Pancreas (tissue), 10 donors: ENCODE measurements at places on chromosomes 2 and 18. TPM values are rescaled to one million over a fixed set of nuclear protein-coding genes. Genes with fewer than 3 reads are reported as not detected.
A peak's percentile ranks its signal among the peaks of the same experiment; 100 is the strongest.

- no peak overlapping the region for H3K27ac ChIP-seq
- no peaks in the 10 kb centered on the region for H3K4me1 ChIP-seq
- no peak for DNase-seq
- no peaks in the 10 kb centered on the region for H3K27me3 ChIP-seq
- H3K36me3 ChIP-seq: no peaks in the 10 kb centered on the region
- no peak overlapping the region for H3K4me3 ChIP-seq
Observed at GRCh38 chr2:114784890-114785583, 342.6 kb downstream of the DPP10 start.

- H3K27ac ChIP-seq: no peak overlapping the region
- H3K4me1 ChIP-seq: no peaks in the 10 kb centered on the region
- H3K4me3 ChIP-seq: no peak overlapping the region
- no peaks in the 10 kb centered on the region for H3K27me3 ChIP-seq
- no peak for DNase-seq
- no peaks in the 10 kb centered on the region for H3K36me3 ChIP-seq
Observed at GRCh38 chr2:227221120-227221519, 56.7 kb downstream of the COL4A3 start.

DNA sequence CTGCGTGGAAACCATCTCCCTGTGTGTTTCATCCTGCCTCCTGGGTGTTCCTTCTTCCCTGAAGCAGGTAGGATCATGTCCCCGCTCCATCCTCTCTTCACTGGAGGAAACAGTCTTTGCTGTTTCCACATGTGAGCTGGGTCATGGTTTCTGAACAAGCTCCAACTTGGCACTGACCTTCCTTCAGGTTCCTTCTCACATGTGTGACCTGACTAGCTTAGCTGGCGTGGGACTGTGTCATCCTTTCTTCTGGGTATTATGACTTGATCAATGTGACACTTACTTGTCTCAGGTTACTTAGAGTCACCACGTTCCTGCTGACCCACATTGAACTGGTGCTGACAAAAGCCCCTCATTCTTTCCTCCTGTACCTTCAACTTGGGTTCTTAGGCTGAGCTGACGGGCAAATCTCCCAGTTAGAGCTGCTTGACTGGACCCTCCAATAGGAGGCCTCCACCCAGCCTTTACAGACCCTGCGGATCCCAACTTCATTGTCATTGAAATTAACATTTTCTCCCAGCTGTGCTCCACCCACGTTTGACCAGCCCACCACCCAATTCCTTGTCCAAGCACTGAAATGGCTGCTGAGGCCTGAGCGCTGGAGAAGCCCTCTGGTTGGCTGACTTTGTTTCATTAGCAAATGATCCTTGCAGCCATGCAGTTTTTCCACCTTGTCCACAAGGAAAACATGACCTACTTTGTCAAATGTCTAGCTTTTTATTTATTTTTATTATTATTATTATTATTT, 128.1 kb downstream of the DDX1 start:
- H3K4me1 ChIP-seq: no peaks in the 10 kb centered on the region
- H3K4me3 ChIP-seq: no peak overlapping the region
- no peak overlapping the region for H3K27ac ChIP-seq
- DNase-seq: no peak
- no peaks in the 10 kb centered on the region for H3K36me3 ChIP-seq

GRCh38 chr2:143560724-143561123, 431.5 kb downstream of the ARHGAP15 start:
- no peak overlapping the region for H3K27ac ChIP-seq
- H3K27me3 ChIP-seq: no peaks in the 10 kb centered on the region
- no peak overlapping the region for H3K4me3 ChIP-seq
- DNase-seq: no peak
- no peaks in the 10 kb centered on the region for H3K4me1 ChIP-seq

DNA sequence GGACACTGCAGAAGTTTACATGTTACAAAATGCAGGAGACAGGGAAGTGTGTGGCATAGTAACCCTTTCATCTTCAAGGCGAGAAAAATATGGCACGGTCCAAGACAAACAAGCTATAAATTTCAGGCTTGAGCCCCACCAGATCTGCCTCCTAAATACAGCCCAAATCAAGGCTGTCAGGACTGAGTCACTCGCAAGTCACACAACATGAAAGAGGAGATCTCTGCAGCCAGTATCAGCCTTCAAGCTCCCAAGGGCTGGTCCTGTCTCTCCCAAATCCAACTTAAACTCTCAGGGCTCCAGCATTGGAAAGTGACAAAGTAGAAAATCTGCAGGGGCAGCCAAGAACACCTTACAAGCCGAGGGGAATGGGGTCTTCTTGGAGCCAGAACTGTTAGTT, 106.3 kb upstream of the GATA6 start:
- DNase-seq: no peak
- no peak overlapping the region for H3K27ac ChIP-seq
- no peak overlapping the region for H3K4me3 ChIP-seq

DNA sequence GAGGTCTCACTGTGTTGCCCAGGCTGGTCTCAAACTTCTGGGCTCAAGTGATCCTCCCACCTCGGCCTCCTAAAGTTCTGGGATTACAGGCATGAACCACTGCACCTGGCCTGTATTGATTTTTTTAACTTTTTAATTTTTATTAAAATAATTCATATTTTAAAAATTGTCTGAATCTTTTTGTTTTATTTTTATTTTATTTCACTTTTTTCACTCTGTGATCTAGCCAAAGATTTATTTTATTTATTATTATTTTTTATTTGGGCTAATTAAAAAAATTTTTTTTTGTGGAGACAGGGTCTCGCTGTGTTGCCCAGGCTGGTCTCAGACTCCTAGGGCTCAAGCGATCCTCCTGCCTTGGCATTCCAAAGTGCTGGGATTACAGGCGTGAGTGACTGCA, 14.1 kb downstream of the UGGT1 start:
- H3K27ac ChIP-seq: no peak overlapping the region
- H3K4me1 ChIP-seq: no peaks in the 10 kb centered on the region
- no peaks in the 10 kb centered on the region for H3K36me3 ChIP-seq
- DNase-seq: no peak
- no peaks in the 10 kb centered on the region for H3K27me3 ChIP-seq

- H3K36me3 ChIP-seq: no peaks in the 10 kb centered on the region
- H3K4me3 ChIP-seq: no peak overlapping the region
- H3K27me3 ChIP-seq: no peaks in the 10 kb centered on the region
Observed at GRCh38 chr18:10320791-10321190, 133.6 kb upstream of the APCDD1 start.

- no peak overlapping the region for H3K4me3 ChIP-seq
- H3K27ac ChIP-seq: no peak overlapping the region
- DNase-seq: no peak
- H3K27me3 ChIP-seq: no peaks in the 10 kb centered on the region
Observed at GRCh38 chr2:36748166-36748565, 51.7 kb downstream of the VIT start.

DNA sequence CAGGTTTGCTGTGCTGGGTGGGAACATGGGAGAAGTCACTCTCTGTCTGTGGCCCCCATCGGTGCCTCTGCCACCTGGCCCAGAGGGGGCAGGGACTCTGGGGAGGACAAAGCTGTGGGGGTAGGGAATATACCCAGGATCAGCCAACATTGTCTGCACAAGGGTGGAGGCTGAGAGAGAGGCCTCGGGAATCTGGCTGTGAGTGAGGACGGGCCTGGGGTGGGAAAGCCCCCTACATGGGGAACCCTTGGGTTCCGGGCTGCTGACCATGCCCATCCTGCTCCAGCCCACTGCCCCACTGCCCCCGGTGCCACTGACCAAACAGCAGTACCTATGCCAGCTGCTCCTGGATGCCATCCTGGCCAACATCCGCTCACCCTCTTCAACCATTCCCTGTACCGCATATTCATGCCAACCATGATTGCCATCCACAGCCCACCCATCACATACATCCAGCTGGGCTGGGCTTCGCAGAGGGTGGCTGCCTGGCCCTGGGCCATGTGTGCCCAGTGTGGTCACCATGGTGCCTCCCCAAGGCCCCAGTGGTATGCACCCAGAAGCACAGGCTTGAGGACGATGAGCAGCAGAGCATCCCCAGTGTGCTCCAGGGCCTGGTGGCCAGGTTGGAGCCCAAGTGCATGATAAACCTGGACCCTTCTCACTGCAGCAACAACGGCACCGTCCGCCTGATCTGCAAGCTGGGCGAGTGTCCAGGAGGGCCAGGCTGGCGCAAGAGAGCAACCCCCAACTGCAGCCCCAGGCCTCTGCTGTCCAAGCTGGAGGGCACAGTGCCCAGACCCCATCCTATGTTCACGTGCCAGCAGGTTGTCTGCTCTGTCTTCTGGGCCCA, 6.9 kb upstream of the POTEF start:
- H3K4me3 ChIP-seq: no peak overlapping the region
- H3K27me3 ChIP-seq: no peaks in the 10 kb centered on the region
- H3K4me1 ChIP-seq: no peaks in the 10 kb centered on the region
- no peaks in the 10 kb centered on the region for H3K36me3 ChIP-seq

DNA sequence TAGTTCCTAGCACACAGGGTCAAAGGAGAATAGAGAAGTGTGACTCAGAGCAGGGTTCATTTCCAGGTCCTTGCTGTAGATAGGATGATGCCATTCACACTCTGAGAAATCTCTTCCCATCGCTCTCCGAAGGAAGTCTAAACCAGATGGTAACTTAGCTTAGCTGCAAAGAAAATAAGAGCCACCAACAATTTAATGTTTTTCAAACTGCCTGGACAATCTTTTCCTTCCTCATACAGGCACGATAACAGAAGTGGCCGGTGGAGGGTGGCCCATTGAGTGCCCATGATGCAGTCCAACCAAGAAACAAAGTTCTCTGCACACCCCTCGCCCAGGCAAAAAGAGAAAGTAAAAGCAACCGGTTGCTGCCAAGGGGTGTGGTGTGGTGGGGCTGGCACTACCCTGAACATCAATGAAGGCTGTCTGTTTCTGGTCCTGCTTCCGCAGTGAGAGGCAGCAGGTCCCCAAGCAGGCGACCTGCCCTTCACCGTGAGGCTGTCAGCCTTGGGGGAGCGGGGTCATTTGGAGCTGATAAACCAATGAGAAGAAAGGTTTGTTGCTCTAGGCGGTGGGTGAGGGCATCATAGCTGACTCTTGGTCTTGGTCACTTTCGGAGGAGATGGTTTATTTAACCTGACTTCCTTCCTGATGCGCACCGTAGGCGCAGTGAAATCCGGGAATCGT, 105.6 kb upstream of the CD302 start:
- H3K27ac ChIP-seq: peak overlapping the region; percentile 46
- no peak for DNase-seq

The OXER1 gene
- polyA plus RNA-seq: 10.1 TPM

The FEV gene
- polyA plus RNA-seq: 3.9 TPM

The ELOA2 gene
- not detected for polyA plus RNA-seq

The ST6GAL2 gene
- polyA plus RNA-seq: 0.05 TPM

The GCKR gene
- 4.0 TPM for polyA plus RNA-seq

The COLEC12 gene
- polyA plus RNA-seq: 0.35 TPM

The CAD gene
- polyA plus RNA-seq: 24.6 TPM
